ENCODE measurements at places on chromosomes 13 and 19.

- DNase-seq: no peak
These were observed 19.9 kb downstream of the OR7A5 start for GRCh38 chr19:14814982-14815652.

- DNase-seq: no peak
These were observed 3.7 kb upstream of the ZNF329 start for GRCh38 chr19:58154287-58154678.

DNA sequence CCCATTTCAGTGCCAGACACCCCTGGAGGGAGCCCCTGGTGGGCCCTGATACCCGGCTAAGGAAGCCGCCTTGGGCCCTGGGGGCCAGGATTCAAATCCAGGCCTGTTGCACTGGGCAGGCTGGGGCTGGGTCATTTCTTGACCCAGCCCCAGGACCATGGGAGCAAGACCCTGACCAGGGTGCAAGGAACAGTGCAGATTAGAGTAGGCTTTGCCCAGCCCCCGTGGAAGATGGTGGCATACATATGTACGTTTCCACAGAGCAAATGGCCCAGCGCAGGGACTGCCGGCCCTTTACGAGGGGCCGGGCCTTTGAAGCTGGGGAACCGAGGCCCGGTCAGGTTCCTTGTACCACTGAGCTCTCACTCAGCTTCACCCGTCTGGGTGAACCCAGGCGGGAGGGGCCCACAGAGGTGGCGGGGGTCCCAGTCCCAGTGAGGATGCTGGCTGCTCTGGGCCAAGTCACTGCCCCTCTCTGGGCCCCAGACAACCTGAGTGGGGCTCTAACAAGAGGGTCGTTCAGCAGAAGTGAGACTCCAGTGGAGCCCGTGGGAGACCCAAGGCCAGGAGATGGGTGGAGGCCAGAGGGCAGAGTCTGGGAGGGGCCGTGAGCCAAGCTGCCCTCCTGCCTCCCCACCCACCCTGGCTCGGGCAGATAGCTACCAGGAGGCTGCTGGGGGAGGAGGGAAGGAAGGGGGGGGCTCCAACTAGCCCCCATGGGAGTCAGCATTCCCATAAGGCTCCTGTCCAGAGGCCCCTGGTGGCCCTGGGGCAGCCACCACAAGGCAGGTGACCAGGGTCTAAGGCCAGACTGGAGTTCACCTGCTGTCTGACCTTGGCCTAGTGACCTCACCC is 2.7 kb downstream of the MKNK2 start:
- DNase-seq: no peak

- DNase-seq: no peak
These were observed 48.1 kb upstream of the TSHZ3 start for GRCh38 chr19:31397308-31397707.

All from anterior cingulate cortex (tissue), 58 donors.